NCI-H82 (cell line): ENCODE measurements at places on chromosomes 1 and 21.
A peak's percentile ranks its signal among the peaks of the same experiment; 100 is the strongest.

- no peak for DNase-seq
Measured at GRCh38 chr1:110264430-110264829, 54.3 kb downstream of the KCNC4 start.

- no peak for DNase-seq
Measured at GRCh38 chr1:119731060-119731459, 19.3 kb downstream of the PHGDH start.

GRCh38 chr1:226763905-226764264 is 24.8 kb upstream of the ITPKB start:
- DNase-seq: peak; percentile 31

DNA sequence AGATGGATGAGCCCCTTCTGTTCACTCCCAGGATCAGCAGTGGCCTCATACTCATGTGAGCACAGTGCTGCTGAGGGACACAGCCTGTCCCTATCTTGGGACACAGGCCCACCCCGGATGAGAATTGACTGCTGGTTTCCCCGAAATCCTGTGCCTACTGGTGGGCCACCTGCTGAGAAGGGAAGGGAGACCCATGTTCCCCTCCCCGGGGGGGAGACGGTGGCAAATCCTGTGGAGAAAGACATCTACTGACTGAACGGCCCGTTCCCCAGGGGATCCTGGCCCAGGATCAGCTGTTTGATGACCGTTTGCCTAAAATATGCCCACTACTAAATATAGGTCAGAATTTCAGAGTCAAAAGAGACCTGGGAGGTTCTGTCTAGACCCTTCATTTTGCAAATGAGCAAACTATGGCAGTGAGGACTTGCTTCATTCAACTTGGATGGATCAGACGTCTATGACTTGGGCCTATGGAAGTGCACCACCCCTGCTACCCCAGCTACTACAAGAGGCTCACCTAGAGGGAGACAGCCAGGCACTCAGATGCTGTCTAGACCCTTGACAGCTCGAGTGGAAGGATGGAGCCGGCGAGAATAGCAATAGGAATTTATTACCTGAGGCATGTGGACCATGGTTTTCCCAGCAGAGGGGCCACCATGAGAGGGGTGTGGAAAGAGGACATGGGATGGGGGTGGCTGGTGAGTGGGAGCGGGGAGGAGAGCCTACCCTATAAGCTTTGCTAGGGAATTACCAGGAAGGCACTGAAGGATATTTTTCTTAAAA is 15.6 kb upstream of the THEMIS2 start:
- no peak for DNase-seq

- no peak for DNase-seq
Measured at GRCh38 chr1:152372672-152373071, 12.9 kb upstream of the FLG2 start.

GRCh38 chr1:109543283-109543987 is 3.8 kb downstream of the GPR61 start:
- no peak for DNase-seq

GRCh38 chr1:68213843-68214242 is 18.5 kb downstream of the WLS start:
- DNase-seq: peak; percentile 24
